ENCODE measurements at places on chromosomes 1 and 21.

- DNase-seq, result no peak
Measured at GRCh38 chr1:214808845-214809460, 206.0 kb downstream of the CENPF start.

DNA sequence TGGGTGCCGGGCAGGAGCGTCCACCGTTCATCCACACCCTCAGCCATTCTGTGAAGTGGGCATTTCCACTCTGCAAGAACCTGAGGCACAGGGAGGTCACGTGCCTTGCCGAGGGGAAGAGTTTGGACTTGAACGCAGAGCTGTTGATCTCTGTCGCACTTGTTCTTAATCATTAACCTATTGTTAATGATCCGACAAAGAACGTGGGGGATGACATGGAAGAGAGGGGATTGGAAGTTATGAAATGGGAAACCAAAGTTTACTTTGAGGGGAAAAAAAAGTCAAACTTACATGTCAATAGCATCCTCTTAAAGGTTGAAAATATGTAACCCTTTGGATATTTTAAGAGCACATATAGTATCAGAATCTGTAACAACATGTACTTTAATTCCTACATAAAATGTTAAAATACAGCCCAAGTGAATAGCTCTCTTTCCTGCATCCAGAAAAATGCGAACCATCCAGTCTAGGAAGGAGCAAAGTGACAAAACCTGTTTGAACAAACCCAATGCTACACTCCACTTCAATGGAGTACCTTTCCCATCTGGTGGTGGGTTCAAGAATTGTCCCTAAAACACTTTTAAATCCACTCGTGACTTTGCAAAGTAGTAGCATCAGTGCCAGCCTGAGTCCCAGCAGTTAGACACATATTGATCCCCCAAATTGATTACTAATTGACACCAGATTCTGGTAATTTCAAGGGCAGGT, 75.5 kb downstream of the SETD4 start:
- no peak for DNase-seq

GRCh38 chr1:157418659-157419058, 133.7 kb downstream of the FCRL5 start:
- DNase-seq, result no peak

DNA sequence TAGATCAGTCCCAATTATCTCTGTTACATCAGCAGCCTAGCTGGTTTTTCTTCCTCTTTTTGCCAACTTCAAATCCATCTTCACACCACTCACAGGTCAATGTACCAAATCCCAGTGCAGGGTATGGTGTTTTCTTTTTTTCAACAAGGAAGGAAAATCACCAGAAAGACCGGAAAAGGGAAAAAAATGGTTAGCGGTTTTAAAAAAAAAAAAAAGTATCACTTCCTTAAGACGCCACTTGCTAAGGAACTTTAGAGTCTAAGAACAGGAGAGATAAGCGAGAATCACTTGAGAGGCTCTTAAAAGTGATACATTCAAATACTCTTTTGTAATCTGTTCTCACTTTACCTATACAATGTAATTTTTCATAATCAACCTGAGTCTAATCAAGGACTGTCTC, 3.1 kb upstream of the OR10J1 start:
- DNase-seq, result no peak

GRCh38 chr21:45119812-45120211, 45.4 kb downstream of the ADARB1 start:
- DNase-seq, result no peak

- DNase-seq, result no peak
Measured at GRCh38 chr1:178541379-178541778, 28.5 kb downstream of the TEX35 start.

GRCh38 chr1:153100245-153100644, 5.9 kb upstream of the SPRR2E start:
- DNase-seq, result no peak

- DNase-seq, result no peak
Measured at GRCh38 chr1:181062836-181063428, 25.6 kb upstream of the IER5 start.

DNA sequence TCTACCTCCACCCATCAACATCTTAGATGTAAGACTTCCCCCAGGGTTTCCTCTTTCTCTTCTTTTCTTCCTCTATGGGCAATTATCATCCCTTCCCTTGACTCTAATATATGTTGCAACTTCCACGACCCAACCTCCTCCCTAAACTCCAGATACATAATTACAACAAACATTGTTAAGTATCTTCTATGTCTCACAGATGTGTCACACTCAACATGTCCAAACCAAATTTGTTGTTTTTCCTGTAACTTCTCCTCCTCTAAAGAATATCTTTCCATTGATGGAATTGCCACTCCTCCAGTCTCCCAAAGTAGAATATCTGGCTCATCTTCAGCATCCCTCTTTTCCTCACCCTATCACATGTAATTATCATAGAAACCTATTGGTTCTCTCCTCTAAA, 314.2 kb downstream of the RWDD3 start:
- no peak for DNase-seq

DNA sequence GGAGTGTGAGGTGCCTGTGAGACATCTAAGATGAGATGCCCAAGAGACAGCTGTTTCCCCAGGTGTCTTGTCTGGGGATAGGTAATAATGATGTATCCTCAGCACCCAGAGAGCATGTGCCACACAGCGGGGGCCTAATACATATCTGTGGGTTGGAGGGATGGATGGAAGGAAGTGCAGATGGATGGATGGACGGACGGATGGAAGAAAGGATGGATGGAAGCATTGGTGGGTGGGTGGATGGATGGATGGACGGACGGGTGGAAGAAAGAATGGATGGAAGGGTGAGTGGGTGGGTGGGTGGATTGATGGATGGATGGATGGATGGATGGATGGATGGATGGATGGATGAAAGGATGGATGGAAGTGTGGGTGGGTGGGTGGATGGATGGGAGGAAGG, 78.5 kb upstream of the EFHD2 start:
- no peak for DNase-seq

DNA sequence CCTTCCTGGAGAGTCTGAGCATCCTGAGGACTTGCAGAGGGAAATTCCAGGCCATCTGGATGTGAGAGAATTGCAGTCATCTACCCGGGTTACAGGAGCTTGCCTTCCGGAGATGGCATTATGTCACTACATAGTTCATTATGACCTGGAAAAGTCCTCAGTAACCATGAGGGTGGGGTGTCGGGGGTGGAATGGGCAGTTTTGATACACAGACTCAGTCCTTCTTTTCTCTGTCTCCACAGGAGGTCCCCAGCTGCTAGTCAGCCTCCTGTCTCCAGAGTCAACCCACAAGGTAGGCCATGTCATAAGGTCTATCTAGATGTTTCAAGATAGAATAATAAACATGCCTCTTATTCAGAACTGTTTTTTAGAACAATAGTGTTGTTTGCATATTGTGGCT, 268.2 kb upstream of the SGIP1 start:
- no peak for DNase-seq

GRCh38 chr1:196459383-196459782, 148.9 kb downstream of the KCNT2 start:
- no peak for DNase-seq
